ENCODE measurements at places on chromosomes 7 and 10.

- DNase-seq: no peak
These were observed 140.9 kb downstream of the AUTS2 start for GRCh38 chr7:69739190-69739589.

DNA sequence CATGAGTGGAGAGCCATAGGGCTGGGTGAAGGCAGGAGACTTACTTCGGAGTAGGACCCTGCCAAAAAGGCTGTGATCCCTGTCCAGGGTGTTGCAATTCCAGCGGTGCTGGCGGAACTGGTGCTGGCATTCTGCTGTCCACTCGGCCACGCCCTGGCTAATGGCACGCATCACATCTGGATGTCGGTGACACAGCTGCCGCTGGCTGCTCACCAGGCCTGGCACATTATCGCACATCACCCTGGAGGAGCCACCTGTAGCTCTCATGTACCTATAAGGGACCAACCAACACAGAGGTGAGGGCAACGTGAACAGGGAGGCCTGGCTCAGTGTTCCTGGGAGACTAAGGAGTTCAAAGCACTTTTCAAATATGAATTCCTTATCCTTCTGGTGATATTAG is 2.3 kb downstream of the WNT2 start:
- no peak for DNase-seq

GRCh38 chr10:95229724-95230627 is 35.9 kb downstream of the ACSM6 start:
- DNase-seq: no peak

GRCh38 chr7:46554688-46555422 is 633.8 kb upstream of the IGFBP3 start:
- DNase-seq: no peak

GRCh38 chr7:3579638-3580219 is 278.7 kb downstream of the SDK1 start:
- DNase-seq: no peak

GRCh38 chr7:49125246-49125645 is 200.9 kb downstream of the CDC14C start:
- DNase-seq: no peak

DNA sequence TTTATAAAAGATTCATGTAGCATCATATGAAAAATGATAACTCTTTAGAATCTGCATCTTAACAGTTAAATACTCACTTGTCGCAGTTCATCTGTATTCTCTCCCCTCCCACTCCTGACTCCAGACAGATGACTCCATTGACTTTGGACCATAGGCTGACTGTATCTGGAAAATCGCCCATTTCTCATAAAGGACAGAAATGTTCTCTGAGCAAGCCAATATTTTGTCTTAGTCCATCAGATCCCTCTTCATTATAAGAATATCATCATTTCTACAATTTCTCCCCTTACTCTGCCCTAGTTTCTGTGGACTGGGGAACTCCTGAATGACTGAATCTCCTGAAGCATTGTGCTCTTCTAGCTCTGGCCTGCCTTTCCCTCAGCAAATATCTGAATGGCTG is 125.4 kb downstream of the SEMA3D start:
- DNase-seq: no peak

GRCh38 chr10:31618541-31619291 is 299.7 kb downstream of the ZEB1 start:
- DNase-seq: no peak

DNA sequence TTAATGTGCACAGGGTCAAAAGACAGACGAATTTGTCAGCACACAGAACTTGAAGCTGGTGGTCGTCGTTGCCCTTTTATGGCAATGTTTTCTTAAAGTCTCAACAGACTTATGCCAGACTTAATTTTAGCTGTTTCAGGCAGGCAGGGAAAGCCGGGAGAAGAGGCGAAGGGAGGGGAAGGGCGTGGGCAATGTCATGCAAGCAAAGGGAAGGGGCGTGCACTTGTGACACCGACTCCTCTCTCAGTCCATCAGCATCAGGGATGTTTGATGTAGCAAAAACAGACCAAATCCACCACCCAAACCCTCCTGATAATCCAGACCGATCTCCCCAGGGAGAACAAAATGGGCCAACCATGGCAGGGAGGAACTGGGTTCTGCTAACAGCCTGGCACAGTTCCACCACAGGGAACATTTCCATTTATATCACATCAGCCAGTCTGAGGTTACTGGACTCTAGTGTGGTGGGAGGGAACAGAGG is 118.1 kb upstream of the RHEB start:
- DNase-seq: no peak

GRCh38 chr10:26381986-26382385 is 56.2 kb upstream of the APBB1IP start:
- no peak for DNase-seq

GRCh38 chr10:28385748-28386502 is 83.1 kb upstream of the MPP7 start:
- DNase-seq: no peak

DNA sequence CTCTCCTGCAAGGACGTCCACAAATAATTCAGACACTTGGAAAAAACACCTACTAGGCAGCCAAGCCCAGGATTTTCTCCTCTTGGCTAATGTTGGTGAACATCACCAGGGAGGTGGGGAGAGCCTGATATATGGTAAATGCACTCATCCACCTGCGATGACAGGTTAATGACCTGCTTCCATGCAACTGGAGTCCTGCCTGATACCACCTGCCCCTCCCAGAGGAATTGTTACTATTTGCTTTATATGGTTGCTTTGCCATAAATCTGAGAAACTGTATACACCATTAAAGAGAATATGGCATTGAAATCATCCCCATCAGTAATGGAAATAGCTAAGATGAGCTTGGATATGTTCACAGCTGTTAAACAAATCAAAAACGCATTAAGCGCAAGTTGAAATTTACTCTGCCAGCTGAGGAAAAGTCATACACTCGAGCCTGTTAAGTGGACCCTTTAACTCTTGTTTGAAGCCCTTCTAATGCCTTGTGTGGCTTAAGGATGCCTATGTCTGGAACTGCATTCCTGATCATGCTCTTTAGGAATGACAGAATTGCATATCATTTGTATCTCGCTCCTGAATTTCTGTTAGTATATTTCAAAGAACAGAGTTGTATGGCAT is 208.3 kb downstream of the PRPF18 start:
- DNase-seq: no peak

DNA sequence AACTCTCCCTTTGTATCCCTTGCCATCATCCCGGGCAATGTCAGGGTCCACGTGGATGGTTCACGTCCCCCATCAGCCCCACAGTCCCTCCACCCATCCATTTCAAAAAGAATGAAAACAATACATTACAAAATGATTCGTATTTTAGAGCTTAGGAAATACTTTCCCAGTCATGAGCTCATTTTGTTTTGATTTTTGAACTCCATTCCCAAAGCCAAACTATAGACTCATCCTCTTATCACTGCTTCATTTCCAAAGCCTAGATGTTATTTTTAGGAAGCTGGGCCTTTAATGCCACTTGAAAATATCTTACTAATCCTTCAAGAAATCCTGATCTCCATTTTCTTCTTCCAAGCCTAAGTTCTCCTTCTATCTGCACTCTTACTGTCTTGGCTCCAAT is 72.1 kb downstream of the WNT2 start:
- no peak for DNase-seq

DNA sequence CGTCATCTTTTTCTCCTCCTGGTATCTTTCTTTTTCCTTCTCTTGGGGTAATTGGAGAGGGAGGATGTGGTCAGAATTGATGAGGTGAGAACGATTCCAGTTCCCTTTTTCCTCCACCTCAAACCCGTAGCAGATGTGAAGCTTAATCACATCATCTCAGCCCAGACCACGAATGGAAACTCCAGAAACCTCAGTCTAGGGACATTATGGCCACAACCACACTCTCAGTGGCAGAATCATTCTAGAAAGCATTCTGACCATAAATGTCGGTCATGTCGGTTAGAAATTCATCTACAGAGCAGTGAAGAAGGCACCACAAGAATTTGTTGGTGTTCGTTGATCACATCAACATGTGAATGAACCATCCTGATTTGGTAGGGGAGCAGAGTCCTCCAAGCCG is 78.7 kb downstream of the GATA3 start:
- DNase-seq: no peak

DNA sequence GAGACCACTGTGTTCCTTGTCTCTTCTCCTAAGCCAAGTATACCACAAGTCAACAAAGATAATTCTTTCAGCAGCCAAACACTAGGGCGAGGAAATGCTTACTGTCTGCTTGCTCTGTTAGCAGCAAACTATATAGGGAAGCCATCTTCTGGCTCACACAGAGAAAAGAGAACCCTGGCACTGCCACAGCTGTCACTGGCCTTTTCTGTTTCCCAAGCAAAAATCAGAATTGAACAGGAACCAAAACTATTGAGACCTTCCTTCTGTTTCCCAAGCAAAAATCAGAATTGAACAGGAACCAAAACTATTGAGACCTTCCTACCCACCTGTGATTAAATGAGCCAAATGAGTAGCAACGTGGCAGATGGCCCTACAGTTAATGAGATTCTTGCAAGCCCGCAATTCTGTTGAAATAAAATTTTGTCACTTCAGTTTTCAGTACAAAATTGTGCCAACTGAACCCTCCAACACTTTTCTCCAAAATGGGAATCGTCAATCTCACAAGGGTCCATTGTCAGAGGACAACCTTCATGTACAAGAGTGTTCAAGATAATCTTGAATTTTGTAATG is 54.5 kb downstream of the LRRTM3 start:
- DNase-seq: no peak

GRCh38 chr7:98617960-98618418 is 904 bp downstream of the NPTX2 start:
- no peak for DNase-seq

- DNase-seq: no peak
These were observed 85.0 kb downstream of the ZMIZ1 start for GRCh38 chr10:79153745-79154144.

DNA sequence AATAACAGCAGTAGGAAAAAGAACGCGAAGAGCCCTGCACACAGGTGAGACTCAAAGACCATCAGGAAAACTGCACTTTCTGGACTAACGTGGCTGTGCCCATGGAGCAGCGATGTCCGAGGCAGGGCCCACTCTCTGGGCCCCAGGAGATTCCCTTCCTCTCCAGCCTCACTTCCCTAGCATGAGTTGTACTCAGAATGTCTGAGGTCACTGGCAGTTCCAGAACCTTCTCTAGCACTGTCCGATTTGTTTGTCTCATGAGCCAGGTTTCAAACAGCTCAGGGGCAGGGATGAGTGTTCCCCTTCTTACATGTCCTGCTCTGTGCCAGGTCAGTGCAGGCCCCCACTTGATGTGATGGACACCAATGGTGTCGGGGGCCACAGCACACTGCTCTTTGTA is 484.2 kb downstream of the PTPRN2 start:
- DNase-seq: no peak

DNA sequence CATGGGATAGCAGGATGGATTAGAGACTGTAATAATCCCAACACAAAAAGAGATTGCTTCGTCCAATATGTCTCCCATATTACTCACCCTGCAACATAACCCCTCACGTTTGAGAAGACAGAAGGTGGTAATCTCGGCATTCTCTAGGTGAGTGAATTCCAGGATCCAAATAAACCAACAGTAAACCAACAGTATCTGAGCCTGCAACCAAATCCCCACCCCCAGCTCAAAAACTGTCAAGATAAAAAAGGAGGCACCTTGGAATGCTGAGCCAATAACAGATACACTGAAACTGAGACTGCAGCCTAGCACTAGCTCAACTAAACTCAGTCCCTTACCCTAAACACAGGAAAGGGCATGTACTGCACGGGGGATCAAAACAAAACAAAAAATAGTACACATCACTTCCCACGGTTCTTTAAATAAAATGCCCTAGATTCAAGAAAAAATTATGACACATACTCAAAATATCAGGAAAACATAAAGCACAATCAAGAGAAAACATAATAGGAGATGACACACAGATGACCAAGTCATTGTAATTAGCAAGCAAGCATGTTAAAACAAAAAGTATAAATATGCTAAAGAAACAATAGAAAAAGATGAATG is 28.0 kb downstream of the IPMK start:
- no peak for DNase-seq

DNA sequence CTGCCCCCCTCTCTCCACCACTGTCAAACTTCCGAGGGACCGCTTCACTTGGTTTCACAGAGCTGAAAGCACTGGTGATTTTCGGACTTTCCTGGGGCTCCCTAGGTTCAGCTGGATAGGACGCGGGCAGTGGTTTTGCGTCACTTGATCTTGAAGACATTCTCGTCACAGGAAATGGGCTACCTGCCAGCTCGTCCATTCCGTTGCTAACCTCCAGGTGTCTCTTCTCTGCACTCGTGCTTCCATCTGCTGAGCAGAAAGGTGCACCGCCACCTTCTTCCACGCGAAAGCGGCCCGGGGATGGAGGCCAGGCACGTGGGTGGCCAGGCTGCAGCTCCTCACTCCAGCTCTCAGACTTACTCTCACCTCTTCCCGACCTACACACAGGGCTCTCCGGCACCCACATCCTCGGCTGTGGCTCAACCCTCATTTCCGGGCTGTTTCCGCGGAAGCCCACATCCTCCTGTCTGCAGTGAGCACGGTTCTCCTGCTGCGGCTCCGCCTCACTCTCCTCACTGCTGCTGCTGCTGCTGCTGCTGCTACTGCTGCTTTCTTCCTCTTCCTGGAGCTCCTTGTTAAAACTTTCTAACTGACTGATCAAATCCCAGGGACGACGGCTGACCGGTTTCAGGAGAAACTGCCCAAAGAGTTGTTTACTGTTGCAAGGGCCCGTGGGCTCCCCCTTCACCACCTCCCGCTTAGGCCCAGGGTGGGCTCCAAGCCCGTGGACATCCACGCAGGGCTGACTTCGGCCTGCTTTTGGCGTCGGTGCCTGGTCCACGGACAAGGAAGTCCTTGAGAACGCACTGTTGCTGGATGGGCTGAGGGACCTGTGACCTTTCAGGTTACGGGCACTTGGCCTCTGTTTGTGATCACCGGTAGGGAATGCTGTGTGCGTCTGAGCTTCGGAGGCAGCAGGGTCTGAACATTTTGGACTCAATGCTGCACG is 32.1 kb downstream of the JCAD start:
- no peak for DNase-seq

DNA sequence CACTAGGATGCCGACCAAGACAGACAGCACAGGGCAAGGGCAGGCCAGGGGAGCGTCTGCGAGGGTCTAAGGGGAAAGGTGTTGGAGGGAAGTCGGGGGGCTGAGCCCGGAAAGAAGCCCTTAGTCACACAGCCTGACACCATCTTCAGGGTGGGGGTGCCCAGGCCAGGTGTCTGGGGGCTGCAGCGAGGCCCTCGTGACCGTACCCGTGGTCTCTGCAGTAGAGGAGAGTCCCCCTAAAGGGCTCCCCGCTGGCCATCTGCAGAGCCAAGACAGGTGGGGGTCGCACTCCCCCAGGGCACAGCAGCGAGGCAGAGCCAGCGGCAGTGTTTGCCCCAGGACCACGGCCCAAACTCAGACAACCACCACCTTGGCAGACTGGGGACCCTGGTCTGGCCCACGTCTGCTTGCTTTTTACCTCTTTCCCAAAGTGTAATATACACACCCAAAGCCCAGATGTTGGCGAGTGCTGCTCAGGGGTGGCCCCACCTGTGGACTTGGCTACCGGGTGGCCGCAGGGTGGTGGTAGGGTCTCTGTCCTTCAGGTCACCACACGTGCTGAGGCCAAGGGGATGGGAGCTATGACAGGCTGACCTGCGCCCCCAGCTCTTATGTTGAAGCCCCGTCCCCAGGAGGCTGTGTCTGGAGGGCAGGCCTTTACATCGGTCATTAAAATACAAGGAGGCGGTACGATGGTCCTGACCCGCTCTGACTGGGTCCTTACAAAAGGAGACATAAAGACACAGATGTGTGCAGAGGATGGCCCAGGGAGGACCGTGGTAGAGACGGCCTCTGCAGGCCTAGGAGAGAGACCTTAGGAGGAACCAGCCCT is 107.4 kb downstream of the DNAJB6 start:
- no peak for DNase-seq

GRCh38 chr10:80410578-80411145 is 2.3 kb downstream of the PRXL2A start:
- no peak for DNase-seq
